A549 treated with RU486 at 1 μM for 4 hours (cell line): ENCODE measurements at places on chromosomes 2 and 18. TPM values are rescaled to one million over a fixed set of nuclear protein-coding genes. Genes with fewer than 3 reads are reported as not detected.

The IL1RN gene
- 0.14 to 0.42 TPM (median 0.25 TPM) in 4 of 5 replicates, not detected in the other for total RNA-seq

The REG1A gene
- total RNA-seq = not detected in 5 replicates

The DES gene
- total RNA-seq = 0.05 to 0.24 TPM (median 0.13 TPM) in 3 of 5 replicates, not detected in the others

The ABCG5 gene
- total RNA-seq = not detected in 5 replicates

The UGGT1 gene
- total RNA-seq = 18.1 to 25.8 TPM (median 22.3 TPM) in 5 replicates
